ENCODE measurements at places on chromosomes 1 and 21.
A peak's percentile ranks its signal among the peaks of the same experiment; 100 is the strongest.

- DNase-seq = no peak
Measured at GRCh38 chr1:206506405-206507283, 687 bp upstream of the RASSF5 start.

DNA sequence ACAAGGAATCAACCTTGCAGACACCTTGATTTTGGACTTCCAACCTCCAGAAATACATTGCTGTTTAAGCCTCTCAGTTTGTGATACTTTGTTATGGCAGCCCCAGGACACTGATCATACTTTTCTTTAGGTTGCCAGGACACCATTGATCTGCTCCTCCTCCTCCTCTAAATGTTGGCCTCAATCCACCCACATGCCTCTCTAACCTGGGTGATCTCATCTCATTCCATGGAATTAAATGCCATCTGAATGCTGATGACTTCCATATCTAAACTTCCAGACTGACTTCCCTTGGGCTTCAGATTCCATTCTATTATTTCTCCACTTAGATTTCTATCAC, 7.4 kb upstream of the PPP1R15B start:
- no peak for DNase-seq

DNA sequence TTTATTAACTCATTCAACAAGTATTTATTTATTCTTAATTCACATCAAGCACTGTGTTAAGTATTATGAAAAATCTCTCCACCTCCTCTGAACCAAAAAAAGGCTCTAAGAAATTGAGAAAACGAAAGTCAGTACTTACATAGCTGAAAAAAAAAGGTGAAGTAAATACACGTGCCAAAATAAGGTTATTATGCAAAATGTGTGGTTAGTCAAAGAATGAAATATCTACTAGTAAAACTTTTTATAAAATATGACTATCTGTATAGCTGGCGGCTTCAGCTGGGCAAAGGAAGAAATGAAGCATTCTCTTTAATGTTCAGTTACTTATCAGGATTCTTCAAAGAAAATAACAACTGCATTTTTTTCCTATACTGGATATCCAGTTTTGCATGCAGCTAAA, 35.5 kb upstream of the ASPM start:
- DNase-seq = no peak

DNA sequence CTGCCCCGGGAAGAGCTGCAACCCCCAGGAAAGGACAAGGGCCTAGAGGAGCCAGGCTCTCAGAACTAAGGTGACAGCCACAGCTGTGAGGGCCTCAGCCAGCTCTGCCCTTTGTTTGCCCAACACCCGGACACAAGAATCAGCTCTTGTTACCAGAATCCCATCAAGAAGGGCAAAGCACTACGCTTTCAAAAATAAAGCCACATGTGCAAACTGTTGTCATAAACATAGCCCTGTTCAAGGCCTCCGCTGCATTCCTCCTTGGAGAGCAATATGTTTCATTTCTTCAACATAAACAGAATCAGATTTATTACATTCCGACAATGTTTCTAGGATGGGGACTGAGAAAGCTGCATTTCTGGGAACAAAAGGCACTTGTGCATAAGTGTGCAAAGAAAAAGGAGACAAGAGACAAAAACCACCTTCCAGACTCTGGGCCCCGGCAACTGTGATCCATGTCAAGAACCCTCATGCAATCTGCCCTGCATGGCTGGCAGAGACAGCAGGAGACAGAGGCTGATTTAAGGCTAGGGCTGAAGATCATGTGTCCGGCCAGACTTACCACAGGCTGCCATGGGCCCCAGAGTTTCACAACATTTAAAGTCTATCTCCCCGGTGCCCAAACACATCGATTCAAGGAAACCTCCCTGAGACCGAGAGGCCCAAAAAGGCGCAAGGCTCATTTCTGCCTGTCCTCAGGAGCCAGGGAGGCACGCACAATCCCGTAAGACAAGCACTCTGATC, 71.0 kb downstream of the SSBP3 start:
- DNase-seq = no peak

GRCh38 chr1:54883349-54884102, 3.5 kb downstream of the DHCR24 start:
- no peak for DNase-seq

- no peak for DNase-seq
Measured at GRCh38 chr1:6489799-6490180, 1.7 kb downstream of the PLEKHG5 start.

DNA sequence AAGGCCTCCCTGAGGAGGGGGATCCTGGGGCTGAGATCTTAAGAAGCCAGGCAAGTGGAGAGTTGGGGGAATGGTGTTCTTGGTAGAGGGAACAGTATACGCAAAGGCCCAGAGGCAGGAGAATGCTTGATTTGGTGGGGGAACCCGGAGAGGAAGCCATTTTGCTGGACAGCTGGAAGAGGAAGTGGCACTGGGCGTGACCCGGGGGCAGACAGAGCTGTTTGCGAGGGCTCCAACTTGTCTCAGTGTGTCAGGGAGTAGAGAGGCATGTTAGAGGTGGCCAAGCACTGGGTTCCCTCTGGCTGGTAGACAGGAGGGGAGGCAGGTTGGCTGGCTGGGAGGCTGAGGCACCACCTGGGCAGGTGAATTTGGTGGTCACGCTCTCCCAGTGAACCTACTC, 96.3 kb upstream of the ACTL8 start:
- no peak for DNase-seq

DNA sequence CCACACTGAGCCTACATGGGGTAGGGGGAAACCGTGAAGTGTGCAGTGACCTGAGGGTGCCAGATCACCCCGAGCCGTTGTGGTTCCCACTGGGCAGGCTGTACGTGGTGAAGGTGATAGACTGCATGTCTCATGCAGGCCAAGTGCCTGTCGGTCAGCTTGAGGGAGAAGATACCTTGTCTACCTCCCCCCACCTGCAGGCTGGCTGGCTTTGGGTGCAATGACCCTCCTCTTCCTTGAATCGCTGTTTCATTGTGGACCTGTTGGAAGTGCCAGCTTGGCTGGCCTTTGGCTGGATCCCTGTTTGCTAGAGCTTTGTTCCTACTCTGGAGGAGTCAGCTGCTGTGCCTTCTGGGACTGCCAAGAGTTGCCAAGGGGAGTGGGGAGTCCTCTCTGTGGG, 92.5 kb downstream of the GALNT2 start:
- no peak for DNase-seq

DNA sequence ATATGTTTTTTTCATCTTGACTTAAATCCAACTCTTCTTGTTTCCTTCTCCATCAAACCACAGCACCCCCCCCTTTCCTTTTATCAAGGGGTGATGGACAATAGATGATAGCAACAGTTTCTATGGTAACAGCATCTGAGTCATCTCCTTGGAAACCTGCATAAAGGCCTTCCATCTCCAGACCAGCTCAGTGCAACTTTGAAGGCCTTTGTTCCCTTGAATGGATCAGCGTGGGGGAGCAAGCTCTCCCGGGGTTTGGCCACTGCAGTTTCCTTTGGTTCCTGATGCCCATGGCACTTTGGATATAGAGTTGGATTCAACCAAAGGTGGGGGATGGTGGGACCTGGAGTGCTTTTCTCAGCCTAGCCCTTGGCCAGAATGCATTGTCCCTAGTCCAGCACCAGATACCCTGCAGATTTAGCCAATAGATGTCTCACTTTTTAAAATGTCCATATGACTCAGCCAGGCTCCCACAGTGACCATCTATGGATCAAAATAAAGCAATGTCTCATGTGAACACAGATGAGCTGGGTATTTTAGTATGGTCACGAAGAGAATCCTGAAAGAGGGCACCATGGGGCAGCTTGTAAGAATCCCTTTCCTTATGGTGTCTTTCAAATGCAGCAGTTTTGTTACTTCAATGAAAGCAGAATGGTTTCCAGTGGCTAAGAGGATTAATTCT, 127.7 kb downstream of the SPATA46 start:
- DNase-seq = no peak

DNA sequence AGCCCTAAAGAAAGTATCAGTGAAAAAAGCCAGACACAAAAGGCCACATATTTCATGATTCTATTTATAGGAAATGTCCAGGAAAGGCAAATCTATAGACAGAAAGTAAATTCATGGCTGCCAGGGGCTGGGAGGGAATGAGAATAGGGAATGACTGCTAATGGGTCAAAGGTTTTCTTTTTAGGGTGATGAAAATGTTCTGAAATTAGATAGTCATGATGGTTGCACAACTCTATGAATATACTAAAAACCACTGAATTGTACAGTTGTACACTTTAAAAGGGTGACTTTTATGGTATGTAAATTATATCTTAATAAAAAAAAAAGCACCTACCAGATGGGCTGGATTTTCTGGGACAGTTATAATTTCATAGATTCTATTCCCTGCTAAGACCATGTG, 114.8 kb downstream of the CNIH3 start:
- no peak for DNase-seq

GRCh38 chr1:232273011-232273410, 356.9 kb downstream of the SIPA1L2 start:
- DNase-seq = no peak

DNA sequence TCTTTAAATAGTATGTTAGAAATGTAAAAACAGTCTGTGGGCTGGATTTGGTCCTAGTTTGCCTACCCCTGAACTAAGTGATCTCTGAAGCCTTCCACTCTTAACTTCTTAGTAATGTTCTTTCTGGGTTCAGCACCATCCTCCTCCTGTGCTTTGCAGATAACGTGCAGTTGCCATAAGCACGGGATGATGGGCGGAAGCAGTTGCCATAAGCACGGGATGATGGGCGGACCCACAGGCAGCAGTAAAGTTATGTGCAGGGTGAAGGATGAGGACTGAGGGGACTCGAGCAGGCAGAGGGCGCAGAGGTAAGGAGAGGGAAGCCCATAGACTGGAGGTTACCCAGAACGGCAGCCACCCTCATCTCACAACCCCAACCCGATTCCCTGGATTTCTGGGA, 25.6 kb downstream of the GPA33 start:
- DNase-seq = no peak

DNA sequence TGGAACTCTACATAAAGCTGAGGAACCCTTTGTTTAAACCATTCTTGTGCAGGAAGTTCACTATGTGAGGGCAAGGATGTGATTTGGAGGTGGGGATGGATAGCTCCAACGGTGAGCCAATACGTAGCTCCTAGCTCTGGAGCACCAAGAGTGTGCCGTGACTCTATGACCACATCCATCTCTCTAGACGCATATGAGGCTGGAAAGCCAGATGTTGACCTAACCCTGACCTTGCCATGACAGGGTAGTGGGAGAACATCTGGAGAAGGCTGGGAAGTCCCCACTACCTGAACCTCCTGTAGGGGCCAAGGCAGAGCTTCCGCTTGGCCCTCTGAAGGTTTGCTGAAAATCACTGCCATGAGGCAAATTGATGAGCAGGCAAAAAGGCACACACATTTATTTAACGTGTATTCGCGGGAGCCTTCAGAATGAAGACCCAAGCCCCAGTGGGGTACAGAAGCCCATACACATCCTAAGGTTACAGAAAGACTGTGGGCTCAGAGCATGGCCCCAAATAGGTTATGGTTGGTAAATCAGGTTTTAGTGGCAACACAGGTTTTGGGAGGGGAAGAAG, 43.4 kb downstream of the EIF2D start:
- no peak for DNase-seq

GRCh38 chr1:6523566-6523965, 30.7 kb downstream of the NOL9 start:
- DNase-seq = no peak

DNA sequence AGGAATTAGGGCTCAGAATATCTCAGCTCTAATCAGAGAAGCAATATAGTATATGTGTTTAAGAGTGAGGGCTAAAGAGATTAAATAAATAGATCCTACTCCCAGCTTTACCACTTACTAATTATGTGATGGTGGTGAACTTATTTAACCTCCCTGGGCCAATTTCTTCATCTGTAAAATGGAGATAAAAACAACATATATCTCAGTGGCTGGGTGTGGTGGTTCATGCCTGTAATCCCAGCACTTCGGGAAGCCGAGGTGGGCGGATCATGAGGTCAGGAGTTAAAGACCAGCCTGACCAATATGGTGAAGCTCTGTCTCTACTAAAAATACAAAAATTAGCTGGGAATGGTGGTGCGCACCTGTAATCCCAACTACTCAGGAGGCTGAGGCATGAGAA, 135.2 kb downstream of the SLC44A5 start:
- DNase-seq = no peak

GRCh38 chr1:115650961-115651360, 9.2 kb downstream of the VANGL1 start:
- DNase-seq = no peak

DNA sequence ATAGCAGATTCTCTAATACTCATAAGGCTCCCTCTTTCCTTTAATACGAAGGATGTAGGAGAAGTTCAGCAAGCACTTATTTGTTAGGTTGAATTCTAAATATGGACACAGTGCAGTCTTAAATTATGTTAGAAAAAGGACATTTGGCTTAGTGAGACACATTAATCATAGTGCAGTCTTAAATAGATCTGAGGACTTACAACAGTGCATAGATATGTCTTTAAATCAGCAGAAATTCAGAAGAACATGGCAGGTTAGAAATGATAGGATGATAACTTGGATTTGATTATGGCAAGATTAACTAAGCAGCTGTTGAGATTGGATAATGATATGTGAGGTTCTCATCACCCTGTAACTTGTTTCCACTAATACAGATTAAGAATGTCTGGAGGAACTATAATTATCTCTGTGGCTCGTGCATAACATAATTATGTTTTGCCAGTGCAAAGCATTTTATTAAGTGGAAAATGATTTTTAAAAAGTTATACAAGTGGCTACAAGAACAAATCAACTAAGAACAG, 485.9 kb downstream of the USP25 start:
- no peak for DNase-seq

DNA sequence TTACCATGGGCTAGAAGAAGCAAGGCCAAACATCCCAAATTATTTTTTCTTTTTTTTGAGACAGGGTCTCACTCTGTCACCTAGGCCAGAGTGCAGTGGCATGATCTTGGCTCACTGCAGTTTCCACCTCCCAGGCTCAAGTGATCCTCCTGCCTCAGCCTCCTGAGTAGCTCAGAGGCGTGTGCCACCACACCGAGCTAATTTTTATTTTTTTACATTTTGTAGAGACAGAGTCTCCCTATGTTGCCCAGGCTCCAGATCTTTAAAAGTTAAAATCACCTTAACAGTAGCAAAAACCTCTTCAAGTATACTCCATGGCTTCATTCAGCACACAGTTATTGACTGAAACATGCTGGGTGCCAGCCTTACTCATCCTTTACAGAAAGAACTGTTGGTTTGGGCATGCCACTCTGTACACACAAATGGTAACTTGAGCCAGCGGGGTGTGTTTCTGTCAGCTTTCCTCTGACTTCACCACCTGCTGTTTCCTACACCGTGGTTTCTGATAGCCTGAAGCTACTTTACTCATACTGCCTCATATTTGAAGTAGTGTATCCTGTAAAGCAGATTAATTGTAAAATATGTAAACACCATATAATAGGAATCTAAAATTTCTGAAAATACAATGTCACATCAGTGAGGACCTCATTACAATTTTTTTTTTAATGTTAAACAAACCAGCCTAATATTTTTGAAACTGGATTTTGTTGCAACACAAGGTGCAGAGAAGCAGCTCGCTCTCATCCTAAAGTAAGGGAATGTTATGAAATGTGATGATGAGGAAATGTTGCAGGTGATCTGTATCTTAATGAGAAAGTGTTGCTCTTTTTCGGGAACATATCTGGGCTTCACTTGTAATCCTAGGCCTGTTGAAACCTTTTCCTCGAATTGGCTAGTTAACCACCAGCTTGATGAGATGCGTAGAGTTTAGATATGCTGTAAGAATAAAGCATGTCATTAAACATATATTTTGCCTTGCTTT, 113.9 kb downstream of the ATP5PO start:
- DNase-seq = peak; percentile 81

GRCh38 chr1:92031281-92032110, 1.7 kb downstream of the EPHX4 start:
- no peak for DNase-seq
